Fibroblast of skin of right biceps (primary cell): ENCODE measurements at places on chromosomes 4 and X.
A peak's percentile ranks its signal among the peaks of the same experiment; 100 is the strongest.

- DNase-seq: no peak
Measured at GRCh38 chrX:31228909-31229308, 157.1 kb upstream of the FTHL17 start.

- DNase-seq: peak; percentile 72
Measured at GRCh38 chrX:115408771-115409400, 119.4 kb downstream of the LUZP4 start.

DNA sequence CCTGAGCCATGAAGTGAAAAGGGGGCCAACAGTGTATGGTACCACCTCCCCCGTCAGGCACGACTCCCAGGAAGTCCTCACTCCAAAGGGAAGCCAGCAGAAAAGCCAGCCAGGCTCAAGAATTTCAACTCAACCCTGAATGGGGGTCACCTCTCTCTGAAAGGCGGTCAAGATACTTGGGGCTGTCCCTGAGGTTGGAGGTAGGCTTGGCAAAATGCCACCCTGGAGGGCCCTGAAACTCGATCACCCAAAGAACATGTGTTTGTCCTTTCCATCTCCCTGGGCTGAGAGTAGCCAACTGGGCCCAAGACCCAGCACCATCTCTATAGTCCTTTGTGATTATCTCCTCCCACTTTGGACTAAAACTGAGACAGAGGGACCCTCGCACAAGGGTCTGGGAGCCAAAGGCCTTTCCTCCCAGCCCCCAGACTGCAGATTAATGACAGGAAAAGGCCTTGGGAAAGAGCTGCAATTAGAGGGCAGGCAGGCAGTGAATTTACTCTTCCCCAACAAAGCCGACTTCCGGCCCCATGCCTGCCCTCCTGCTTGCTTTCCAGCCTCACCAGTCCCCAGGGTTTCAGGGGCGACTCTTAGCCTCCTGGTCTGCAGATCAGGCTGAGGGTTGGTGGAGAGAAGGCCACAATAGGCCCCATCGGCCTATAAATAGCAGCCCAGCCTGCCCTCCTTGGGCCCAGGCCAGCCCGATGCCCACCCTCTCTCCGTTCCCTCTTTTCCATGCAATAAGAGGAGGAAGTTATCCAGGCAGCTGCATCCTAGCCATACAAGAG is 5.6 kb downstream of the SASH3 start:
- no peak for DNase-seq

GRCh38 chr4:142846108-142846728 is at the start of gene INPP4B:
TSS of gene INPP4B (minus strand) at chr4:142846301.
- DNase-seq: peak; percentile 72

DNA sequence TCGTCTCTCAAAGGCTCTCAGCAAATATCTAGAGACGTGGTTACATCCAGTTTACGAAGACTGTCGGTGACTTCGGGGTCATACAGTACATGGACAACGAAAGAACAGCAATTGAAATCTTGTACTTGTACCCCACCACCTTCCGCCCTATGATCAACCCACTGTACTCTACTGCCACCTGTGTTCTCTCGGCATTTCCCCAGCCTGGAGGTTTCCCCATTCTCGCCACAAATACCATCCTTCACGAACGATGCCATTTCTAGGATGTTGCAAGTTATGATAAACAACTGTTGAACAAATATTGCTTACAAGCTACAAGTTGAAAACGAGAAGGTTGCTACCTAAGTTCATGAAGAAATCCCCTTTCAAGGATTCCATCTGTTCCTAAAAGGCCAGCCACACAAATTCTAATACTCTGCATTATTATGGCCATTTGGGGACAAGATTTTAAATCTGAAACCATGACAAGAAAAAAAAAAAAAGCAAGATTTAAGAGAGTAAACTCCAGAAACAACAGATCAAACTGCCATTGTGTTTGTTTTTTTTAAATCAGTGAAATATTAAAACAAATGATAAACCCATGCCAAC is 1.6 kb downstream of the APBB2 start:
- DNase-seq: peak; percentile 60

- DNase-seq: peak; percentile 51
Measured at GRCh38 chr4:89129080-89129640, 17.8 kb downstream of the TIGD2 start.

DNA sequence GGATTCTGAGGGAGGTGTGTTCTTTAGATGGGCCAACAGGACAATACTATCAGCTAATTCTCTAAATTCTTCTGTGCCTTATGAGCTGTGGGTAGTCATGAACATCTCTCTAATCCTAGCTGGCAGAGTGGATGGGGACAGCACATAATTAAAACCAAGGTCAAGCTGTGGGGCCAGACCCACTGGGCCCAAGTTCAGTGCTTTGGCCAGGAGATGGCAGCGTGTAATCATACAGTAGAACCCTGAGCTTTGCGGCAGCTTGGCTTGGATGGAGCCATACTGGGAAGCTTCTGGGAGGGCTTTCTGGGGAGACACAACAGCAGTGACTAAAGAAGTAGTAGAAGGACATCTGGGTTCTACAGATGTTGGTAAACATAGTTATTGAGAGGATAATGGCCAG is 140.3 kb upstream of the CXCL13 start:
- DNase-seq: peak; percentile 18

- DNase-seq: peak; percentile 70
Measured at GRCh38 chrX:111519215-111519614, 7.8 kb downstream of the SERTM2 start.

- no peak for DNase-seq
Measured at GRCh38 chr4:31983246-31983645, 1263.1 kb downstream of the PCDH7 start.

- DNase-seq: no peak
Measured at GRCh38 chrX:17798921-17799320, 61.6 kb downstream of the SCML1 start.

- DNase-seq: peak; percentile 89
Measured at GRCh38 chr4:180923486-180923885, 1319.7 kb upstream of the TENM3 start.

GRCh38 chr4:157957905-157958304 is 214.9 kb downstream of the GASK1B start:
- no peak for DNase-seq

DNA sequence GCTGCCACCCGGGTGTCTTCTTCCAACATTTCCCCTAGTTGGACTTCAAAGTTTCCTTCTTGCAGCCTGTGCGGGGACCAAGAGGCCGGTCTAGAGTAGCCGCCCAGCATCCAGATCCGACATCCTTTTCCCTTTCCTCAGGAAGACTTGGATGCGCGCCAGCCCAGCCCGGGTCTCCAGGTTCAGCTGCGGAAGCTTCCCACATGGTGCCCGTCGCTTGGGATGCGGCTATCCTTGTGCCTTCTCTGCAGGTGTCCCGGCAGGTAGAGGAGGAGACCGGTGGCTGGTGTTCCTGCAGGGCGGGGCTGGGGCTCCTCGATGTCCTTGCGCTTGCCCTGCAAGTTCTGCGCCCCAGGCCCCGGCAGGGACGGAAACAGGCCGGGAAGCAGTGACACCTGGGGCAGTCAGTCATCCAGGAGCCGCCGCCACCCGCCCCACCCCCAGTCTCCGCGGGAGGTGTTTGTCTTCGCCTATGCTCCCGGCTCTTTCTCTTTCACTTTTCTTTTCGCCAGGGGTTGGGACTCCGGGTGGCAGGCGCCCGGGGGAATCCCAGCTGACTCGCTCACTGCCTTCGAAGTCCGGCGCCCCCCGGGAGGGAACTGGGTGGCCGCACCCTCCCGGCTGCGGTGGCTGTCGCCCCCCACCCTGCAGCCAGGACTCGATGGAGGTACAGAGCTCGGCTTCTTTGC is at the start of gene IL15:
Gene IL15, plus strand, starts transcription at position 502 of the 689 bp plus-strand sequence. CDS start 82,882 bp downstream, outside the sequence.
- peak; percentile 57 for DNase-seq

GRCh38 chrX:113512700-113513395 is 672.2 kb upstream of the AMOT start:
- DNase-seq: peak; percentile 88

DNA sequence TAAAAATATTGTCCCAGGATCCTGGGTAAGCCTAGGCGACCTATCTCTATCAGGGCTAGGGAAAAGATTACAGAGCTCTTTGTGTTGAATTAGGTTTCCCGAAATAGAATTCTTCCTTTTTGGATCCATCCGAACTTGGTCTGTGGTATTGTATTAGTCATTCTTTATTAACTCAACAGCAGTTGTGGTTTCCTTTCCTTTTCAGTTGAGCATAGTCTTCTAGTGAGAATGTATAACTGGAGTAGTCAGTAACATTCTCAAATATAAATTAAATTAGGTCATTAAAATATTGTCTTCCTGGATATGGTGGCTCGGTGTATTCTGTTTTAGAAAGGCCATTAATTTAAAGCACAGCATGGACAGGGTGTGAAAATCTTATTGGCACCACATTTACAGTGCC is 520.4 kb downstream of the NLGN4X start:
- peak; percentile 84 for DNase-seq

DNA sequence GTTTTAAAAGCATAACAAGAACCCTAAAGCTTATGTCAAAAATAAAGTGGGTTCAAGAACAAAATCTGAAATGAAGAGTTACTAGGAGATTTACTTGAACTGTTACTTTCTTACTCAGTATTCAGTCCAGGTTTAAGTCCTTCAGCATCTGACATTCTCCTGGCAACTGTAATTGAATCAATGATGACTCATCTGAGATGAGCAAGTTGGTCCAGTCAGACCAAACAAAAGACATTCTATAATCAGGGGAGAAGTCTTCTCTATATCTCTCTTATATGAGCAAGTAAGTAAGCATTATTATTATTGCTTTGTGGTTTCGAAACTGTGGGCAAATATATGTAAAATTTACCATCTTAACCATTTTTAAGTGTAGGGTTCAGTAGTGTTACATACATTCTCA is 34.6 kb downstream of the MAP9 start:
- peak; percentile 58 for DNase-seq

DNA sequence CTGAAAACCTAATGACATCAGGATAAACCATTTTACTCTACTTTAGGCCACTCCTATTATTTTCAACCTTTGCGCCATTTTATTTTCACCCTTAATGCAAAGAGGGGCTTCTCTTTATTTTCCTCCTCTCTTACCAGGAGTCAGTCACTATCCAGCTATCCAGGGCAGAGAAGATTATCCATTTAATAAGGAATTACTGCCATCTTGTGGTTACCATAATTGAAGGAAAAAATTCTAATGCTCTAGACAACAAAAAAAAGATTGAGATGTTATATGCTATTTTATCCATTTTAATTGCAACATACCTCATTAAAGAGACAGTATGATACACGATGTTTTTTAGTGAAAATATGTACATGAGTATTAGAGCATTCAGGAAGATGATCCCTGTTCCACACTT is 514.5 kb upstream of the FAM241A start:
- peak; percentile 62 for DNase-seq

GRCh38 chrX:17009856-17010625 is 63.6 kb downstream of the REPS2 start:
- no peak for DNase-seq

- DNase-seq: no peak
Measured at GRCh38 chr4:2416564-2417225, 1.8 kb downstream of the ZFYVE28 start.

DNA sequence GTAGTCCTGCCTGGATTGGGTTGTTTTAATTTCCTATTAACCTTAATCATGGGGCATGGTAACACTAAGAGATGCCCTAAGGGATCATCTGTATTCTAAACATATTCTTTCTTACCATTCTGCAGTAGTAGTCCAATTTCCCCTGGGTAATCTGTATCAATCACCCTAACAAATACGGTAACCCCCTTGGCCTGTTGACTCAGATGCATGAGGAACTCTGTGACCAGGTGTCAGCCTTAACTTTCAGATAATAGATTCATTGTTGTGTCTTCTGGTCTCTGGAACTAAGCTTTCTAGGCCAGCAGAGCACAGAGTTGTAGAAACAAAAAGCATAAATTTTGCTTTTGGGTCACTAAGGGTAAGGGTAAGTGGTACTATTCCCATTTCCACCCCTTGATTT is 13.1 kb upstream of the BANK1 start:
- DNase-seq: no peak

DNA sequence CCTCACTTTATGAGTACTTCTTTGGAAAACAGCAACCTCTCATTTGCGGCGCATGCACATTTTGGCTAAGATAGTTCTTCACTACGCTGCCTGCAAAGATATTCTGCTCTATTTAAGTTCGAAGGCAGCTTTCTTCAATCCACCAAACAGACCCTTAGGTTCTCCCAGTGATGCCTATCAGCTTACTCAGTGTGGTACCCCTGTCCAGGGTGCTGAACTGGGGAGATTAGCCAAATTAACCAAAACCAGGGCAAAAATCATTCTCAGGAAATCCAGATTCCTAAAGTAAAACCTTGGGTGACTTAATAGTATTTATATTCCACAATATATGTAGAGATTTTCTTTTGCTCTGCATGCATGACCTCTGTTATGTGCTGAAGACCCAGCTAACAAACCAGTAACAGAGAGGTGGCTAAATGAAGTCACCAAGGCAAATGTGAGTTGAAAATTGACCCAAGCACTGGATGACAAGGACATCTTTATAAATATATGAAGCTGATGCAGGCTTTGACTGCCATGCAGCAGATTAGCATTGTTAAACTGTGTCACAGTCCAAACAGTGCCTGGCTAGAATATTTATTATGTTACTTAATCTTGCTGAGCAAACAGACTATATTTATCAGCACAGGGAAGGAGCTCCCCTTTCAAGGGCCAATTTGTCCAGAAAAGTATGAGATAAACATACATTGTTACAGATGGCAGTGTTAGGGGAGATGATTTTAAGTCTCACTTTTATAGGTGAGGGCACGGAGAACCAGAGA is 418.2 kb downstream of the STIM2 start:
- DNase-seq: peak; percentile 45

- no peak for DNase-seq
Measured at GRCh38 chr4:123312951-123313592, 83.5 kb upstream of the SPRY1 start.

GRCh38 chr4:37821953-37822605 is 4.4 kb upstream of the PGM2 start:
- DNase-seq: no peak

DNA sequence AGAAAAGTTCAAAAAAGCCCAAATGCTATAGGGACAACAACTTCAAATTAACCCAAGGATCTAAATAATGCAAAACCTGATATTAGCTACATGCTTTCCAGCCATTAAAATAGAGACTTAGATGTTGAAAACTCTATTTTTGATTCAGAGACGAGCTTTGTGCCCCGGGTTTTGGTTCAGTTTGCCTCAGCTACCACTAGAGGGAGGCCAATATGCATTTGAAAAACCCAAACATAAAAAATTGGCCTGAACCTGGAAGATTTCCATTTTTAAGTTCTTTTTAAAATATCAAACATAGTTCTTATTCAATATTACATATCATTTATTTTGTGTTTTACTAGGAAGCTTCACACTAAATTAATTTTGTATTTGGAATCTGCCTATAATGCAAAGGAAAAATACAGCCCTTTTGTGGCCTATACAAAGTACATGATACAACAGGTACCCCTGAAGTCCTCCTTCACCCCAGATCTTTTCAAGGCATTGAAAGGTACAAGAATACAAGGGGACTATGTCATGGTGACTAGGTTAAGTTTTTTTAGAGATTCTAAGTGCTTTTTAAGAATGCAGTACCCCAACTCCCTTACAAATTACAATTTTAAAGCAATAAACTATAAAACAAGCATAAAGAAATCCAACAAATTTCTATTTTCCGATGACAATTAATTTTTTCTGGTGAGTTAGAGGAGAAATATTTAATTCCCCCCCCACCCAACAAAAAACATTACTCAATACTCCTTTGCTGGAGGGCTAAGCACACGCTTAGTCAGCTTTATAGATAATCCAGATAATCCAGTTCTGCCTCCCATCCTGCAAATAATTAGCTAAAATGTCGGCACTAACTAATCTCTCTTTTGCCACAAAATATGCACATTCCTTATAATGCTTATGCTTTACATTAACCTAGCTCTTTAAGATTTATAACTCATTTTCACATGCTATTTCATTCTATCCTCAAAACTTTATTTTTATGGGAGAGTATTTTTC is 97.7 kb upstream of the PTPN13 start:
- DNase-seq: peak; percentile 83

- DNase-seq: peak; percentile 31
Measured at GRCh38 chr4:101393256-101393655, 45.9 kb upstream of the PPP3CA start.

GRCh38 chr4:86991994-86992393 is 57.2 kb downstream of the AFF1 start:
- no peak for DNase-seq
